Esophagus muscularis mucosa (tissue), 4 donors: ENCODE measurements at places on chromosomes 2 and 18. TPM values are rescaled to one million over a fixed set of nuclear protein-coding genes. Genes with fewer than 3 reads are reported as not detected.

DNA sequence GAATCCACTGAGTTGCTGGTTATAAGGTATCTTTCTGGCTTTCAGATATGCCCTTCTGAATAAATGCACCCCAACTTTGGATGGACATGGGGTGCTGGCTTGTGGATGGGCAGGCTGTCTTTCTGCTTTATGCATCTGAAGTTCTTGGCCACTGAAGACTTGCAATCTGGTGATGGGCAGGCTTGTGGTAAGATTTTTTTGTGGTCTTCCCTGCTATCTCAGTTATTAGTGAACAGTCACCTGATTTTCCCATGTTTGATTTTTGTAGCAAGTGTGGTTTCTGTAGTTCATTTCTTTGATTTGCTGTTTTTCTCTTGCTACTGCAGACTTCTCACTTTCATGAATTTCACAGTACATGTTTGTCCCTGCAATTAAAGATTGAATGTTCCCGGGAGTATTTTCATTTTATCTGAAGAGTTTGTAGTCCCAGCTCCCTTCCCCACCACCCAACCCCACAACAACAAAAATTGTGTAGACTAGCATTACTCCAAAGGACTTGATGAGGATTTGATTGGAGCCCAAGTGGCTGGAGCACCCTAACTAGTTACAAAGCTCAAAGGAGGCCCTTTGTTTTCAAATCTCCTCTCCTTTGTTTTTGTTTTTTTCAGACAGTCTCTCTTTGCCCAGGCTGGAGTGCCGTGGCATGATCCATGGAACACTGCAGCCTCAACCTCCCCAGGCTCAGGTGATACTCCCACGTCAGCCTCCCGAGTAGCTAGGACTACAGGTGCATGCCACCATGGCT, 63.6 kb upstream of the MGAT5 start:
- DNase-seq = no peak

GRCh38 chr2:217943446-217944321, 59.1 kb downstream of the TNS1 start:
- DNase-seq = no peak

Gene SLC35F5
- 43.1 TPM for total RNA-seq

- DNase-seq = no peak
Observed at GRCh38 chr2:190677255-190677654, 28.4 kb downstream of the NAB1 start.

- no peak for DNase-seq
Observed at GRCh38 chr2:23231865-23232264, 153.1 kb upstream of the KLHL29 start.

- peak; percentile 78 for DNase-seq
Observed at GRCh38 chr2:71896385-71897136, 251.1 kb downstream of the CYP26B1 start.
